Eye (tissue), 1 donor: ENCODE measurements at places on chromosomes 3 and 15.

DNA sequence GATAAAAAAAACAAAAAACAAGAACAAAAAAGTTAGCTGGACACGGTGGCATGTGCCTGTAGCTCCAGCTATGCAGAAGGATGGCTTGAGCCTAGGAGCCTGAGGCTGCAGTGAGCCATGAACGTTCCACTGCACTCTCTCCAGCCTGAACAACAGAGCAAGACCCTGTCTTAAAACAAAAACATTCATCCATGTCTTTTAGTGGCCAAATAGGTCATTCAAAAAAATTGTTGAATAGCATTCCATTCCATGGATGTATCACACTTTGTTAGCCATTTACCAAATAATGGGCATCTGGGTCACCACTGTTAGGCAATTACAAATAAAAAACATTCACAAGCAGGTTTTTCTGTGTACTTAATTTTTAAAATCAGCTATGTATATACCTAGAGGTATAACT is 139.7 kb downstream of the STAG1 start:
- DNase-seq = no peak

GRCh38 chr3:13498354-13499060 is 18.4 kb downstream of the HDAC11 start:
- DNase-seq = no peak

DNA sequence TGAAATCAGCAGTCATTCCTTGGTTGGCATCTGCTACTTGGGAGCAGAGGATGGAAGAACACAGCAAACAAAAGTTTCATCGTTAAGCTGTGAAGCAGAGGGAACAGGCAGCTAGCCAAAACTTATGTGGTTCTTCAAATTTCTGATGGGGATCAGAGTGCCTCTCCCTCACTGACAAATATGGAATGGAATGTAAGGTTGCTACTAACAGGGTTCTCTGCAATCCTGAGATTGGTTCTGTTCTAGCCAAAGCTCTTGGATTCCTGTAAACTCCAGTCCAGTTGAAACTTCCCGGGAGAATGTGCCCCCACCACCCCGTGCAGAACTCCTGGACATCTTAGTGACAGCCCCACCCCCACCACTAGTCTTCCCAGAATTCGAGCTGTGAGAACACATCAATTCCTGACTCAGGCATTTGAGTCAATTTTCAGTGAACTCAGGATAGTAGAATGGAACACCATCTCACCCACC is 55.9 kb upstream of the PHLDB2 start:
- DNase-seq = peak; percentile 42

DNA sequence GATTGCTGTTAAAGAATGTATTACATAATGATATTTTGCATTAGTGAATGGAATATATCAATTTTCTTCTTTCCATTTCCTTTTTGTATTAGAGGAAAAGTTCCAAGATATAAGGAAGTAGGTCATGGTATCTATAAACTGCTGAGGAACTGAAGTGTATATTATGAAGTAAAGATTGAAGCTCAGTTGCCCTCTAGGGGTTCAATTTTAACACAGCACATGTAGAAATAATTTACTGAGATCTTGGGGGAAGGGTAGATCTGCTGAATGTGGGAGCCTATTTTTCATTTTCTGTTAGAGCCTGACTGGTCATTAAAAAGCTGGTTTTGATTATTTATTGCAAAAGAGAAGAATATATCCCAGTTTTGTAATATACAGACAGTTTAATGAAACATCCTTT is 45.2 kb downstream of the CMC1 start:
- peak; percentile 55 for DNase-seq

- peak; percentile 64 for DNase-seq
These were observed 9.1 kb downstream of the SHOX2 start for GRCh38 chr3:158097081-158097592.

GRCh38 chr3:177793451-177793850 is 596.2 kb upstream of the TBL1XR1 start:
- no peak for DNase-seq

- no peak for DNase-seq
These were observed 79.5 kb downstream of the CHRD start for GRCh38 chr3:184459355-184459754.
